ENCODE measurements at places on chromosomes 3 and 15. TPM values are rescaled to one million over a fixed set of nuclear protein-coding genes. Genes with fewer than 3 reads are reported as not detected.

RAD51 gene
- polyA plus RNA-seq = not detected

MEGF11 gene
- 0.18 TPM for polyA plus RNA-seq

GOLGA6L7 gene
- polyA plus RNA-seq = not detected

GPR156 gene
- 0.22 TPM for polyA plus RNA-seq

CCR9 gene
- polyA plus RNA-seq = not detected

ISL2 gene
- not detected for polyA plus RNA-seq

SCG3 gene
- polyA plus RNA-seq = 61.3 TPM

GOLGA8R gene
- not detected for polyA plus RNA-seq

VIPR1 gene
- polyA plus RNA-seq = 5.0 TPM
